Upper lobe of right lung (tissue), 1 donor: ENCODE measurements at places on chromosomes 16 and 17.

- no peaks in the 10 kb centered on the region for H3K27me3 ChIP-seq
- H3K4me3 ChIP-seq: no peak overlapping the region
- DNase-seq: no peak
- no peak overlapping the region for H3K27ac ChIP-seq
These were observed 10.1 kb downstream of the TCF25 start for GRCh38 chr16:89883346-89884040.

DNA sequence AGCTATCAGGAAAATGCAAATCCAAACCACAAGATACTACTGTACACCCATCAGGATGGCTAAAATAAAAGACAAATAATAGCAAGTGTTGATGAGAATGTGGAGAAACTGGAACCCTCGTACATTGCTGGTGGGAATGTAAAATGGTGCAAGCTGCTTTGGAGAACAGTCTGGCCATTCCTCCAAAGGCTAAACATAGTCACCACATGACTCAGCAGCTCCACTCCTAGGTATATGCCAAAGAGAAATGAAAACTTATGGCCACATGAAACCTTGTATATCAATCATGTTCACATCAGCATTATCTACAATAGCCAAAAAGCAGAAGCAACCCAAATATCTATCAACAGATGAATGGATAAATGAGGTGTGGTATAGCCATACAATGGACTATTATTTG lies 28.5 kb downstream of the VAC14 start:
- peaks cover 59% of the 10 kb centered on the region for H3K36me3 ChIP-seq
- H3K4me3 ChIP-seq: no peak overlapping the region
- no peak overlapping the region for H3K27ac ChIP-seq
- no peak for DNase-seq

GRCh38 chr17:17928398-17929287 lies 43.6 kb downstream of the TOM1L2 start:
- no peak for DNase-seq
- peaks cover 27% of the 10 kb centered on the region for H3K4me1 ChIP-seq
- no peaks in the 10 kb centered on the region for H3K36me3 ChIP-seq
- no peak overlapping the region for H3K4me3 ChIP-seq

GRCh38 chr17:11369575-11369974 lies 128.6 kb downstream of the SHISA6 start:
- H3K4me3 ChIP-seq: no peak overlapping the region
- H3K36me3 ChIP-seq: no peaks in the 10 kb centered on the region
- no peak overlapping the region for H3K27ac ChIP-seq
- H3K27me3 ChIP-seq: no peaks in the 10 kb centered on the region
- no peak for DNase-seq

DNA sequence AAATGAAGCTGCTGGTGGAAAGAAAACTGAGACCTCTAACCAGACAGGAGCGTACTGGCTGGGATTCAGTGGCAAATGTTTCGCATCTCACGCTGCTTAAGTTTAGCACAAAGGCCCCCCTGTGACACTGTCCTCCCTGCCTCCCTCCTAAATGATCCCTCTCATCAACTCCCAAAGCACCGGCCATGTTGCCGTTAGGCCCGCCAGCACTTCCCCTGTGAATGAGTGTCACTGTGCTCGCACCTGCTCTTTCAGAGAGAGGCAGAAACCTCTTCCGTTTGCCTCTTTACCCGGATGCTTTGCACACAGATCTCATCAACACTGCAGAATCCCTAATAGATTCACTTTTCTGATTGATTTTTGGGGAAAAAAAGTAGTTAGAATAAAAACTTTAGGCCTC lies 26.5 kb downstream of the MBTPS1 start:
- no peak overlapping the region for H3K27ac ChIP-seq
- no peak for DNase-seq
- H3K4me3 ChIP-seq: no peak overlapping the region
- no peaks in the 10 kb centered on the region for H3K27me3 ChIP-seq

DNA sequence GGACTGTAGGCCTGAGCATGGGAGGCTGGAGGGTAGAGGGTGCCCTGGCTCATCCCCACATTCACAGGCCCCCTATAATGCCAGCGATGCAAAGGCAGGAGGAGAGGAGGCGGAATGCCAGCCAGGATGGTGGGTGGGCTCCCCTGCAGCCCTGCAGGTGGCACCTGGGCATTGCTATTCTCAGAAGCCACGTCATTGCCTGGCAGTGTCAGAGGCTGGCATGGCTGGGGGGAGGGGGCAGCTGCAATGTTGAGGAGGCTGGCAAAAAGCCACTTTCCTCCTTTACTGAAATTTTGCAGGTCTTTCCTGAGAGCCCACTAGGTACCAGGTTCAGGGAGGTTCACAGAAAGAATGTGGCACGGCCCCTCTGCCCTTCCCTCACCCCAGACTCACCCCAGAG lies 36.2 kb downstream of the RAB11FIP4 start:
- no peak overlapping the region for H3K27ac ChIP-seq
- no peak overlapping the region for H3K4me3 ChIP-seq
- no peaks in the 10 kb centered on the region for H3K36me3 ChIP-seq
- H3K4me1 ChIP-seq: no peaks in the 10 kb centered on the region
- no peak for DNase-seq
- H3K27me3 ChIP-seq: peaks cover 5% of the 10 kb centered on the region

DNA sequence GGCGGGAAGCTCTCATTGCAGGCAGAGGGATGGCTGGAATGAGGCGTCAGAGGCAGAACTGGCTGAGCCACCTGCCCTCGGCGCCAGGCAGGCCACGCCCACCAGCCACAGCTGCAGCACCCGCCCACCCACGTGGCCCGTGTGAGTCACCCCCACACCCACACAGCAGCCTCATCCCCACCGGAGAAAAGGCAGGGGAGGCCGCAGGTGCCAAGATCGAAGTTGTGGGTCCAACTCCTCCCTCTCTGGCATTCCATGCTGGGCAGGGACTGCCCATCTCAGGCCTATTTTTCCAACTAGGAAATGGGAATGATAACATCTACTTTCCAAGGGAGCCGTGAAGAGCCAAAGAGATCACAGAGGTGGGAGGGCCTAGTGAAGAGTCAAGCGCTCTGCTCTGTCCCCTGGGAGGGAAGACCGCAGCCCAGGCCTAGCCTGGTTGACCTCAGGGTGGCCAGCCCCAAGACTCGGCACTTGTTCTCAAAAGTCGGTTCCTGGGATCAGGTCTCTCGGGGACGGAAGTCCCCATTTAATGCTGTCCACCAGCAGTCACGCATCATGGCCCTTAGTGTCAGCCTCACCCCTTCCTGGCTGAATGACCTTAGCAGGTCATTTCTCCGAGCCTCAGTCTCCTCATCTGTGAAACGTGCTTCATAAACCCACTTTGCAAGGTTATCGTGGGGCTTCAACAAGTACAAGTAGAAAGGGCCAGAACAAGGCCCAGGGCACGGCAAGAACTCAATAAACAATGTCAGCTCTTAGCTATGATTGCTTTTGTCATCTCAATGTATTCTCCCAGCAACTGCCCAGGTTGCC lies at the start of gene TRPV3:
Gene TRPV3, minus strand, starts transcription at position 45 of the 816 bp plus-strand sequence. CDS start 2,962 bp downstream, outside the sequence.
- DNase-seq: no peak
- no peaks in the 10 kb centered on the region for H3K36me3 ChIP-seq
- H3K4me3 ChIP-seq: no peak within 1 kb of the TSS
- no peaks in the 10 kb centered on the region for H3K4me1 ChIP-seq

- no peak overlapping the region for H3K27ac ChIP-seq
- no peak for DNase-seq
- no peaks in the 10 kb centered on the region for H3K36me3 ChIP-seq
- H3K4me1 ChIP-seq: no peaks in the 10 kb centered on the region
These were observed 88.5 kb downstream of the MRC2 start for GRCh38 chr17:62715882-62716390.

- DNase-seq: peak; percentile 69
- H3K4me1 ChIP-seq: peaks cover 23% of the 10 kb centered on the region
- no peaks in the 10 kb centered on the region for H3K36me3 ChIP-seq
- H3K27ac ChIP-seq: peak overlapping the region; percentile 69
- H3K27me3 ChIP-seq: no peaks in the 10 kb centered on the region
These were observed 74.1 kb downstream of the NT5M start for GRCh38 chr17:17377071-17377967.

- no peaks in the 10 kb centered on the region for H3K27me3 ChIP-seq
- no peak overlapping the region for H3K4me3 ChIP-seq
- H3K27ac ChIP-seq: no peak overlapping the region
- DNase-seq: no peak
- H3K36me3 ChIP-seq: peaks cover 20% of the 10 kb centered on the region
These were observed 4.8 kb downstream of the SPHK1 start for GRCh38 chr17:76388966-76389888.

- H3K36me3 ChIP-seq: peaks cover 64% of the 10 kb centered on the region
- H3K4me3 ChIP-seq: peak overlapping the region; percentile 90
- peak overlapping the region; percentile 98 for H3K27ac ChIP-seq
- H3K4me1 ChIP-seq: peaks cover 19% of the 10 kb centered on the region
- DNase-seq: peak; percentile 75
These were observed 543 bp upstream of the GPS2 start for GRCh38 chr17:7315570-7316235.

- peaks cover 58% of the 10 kb centered on the region for H3K4me1 ChIP-seq
- peaks cover 6% of the 10 kb centered on the region for H3K36me3 ChIP-seq
- H3K27me3 ChIP-seq: no peaks in the 10 kb centered on the region
- DNase-seq: peak; percentile 83
These were observed 117.4 kb downstream of the HIC1 start for GRCh38 chr17:2172077-2172851.

GRCh38 chr16:79473456-79473855 lies 127.1 kb downstream of the MAF start:
- DNase-seq: no peak
- H3K27me3 ChIP-seq: no peaks in the 10 kb centered on the region
- no peak overlapping the region for H3K27ac ChIP-seq
- no peaks in the 10 kb centered on the region for H3K4me1 ChIP-seq
- no peaks in the 10 kb centered on the region for H3K36me3 ChIP-seq

GRCh38 chr17:46056800-46057304 lies 57.8 kb downstream of the STH start:
- peaks cover 3% of the 10 kb centered on the region for H3K4me1 ChIP-seq
- peaks cover 5% of the 10 kb centered on the region for H3K36me3 ChIP-seq
- no peak for DNase-seq
- H3K27me3 ChIP-seq: no peaks in the 10 kb centered on the region
- no peak overlapping the region for H3K27ac ChIP-seq

DNA sequence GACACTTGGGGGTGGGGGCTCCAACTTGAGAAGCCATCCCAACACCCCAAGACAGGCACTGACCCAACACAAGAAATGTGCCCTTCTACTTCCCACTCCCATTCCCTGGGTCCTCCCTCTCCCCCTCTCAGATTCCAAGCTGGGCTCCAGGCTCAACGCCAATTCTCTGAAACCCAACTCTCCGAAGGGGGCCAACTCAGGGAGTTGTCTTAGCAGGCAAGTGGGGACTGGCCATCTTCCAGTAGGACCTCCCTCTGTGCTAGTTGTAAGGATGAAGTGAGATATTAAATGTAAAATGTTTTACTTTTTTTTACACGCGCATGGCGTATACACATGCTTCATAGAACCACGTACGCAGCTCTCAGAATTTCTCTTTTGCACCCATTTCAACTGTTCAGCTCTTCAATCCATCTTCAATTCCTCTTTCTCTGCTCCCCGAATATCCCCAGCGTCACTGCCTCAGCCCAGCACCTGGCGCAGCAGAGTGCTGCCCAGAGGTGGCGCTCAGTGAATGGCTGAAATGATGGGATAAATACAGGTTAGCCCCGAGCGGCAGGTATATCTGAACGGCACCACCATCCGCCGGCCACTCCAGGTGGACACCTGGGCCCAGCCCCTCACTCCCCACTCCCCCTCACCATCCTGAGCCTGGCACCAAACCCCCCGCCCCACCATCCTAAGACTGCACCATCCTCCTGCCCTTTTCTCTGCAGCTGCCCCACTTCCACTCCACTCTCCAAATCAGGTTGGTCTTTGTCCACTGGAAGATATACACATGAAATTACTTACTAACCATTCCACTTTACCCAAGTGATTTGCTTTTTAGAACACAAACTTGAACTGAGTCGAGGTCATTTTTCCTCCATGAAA lies 43.9 kb upstream of the TNRC6C start:
- H3K27ac ChIP-seq: no peak overlapping the region
- H3K4me3 ChIP-seq: no peak overlapping the region
- DNase-seq: no peak

DNA sequence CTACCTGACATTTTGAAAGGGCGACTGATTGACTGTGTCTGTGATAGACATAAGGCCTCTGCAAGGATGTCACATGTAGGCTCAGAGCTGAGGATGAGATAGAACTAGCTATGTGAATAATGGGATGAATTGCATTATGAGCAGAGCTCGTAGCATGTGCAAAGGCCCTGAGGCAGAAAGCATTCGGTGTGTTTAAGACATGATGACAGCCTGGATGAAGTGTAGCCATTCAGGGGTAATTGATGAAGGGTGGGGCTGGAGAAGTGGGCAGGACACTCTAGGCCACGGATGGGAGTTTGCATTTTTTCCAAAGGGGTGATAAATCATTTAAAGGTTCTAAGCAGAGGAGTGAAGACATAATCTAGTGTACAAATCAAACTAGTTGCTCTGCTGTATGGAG lies 62.6 kb downstream of the USP43 start:
- no peaks in the 10 kb centered on the region for H3K27me3 ChIP-seq
- no peak overlapping the region for H3K4me3 ChIP-seq
- no peaks in the 10 kb centered on the region for H3K36me3 ChIP-seq
- no peak overlapping the region for H3K27ac ChIP-seq
- no peaks in the 10 kb centered on the region for H3K4me1 ChIP-seq
- DNase-seq: no peak

GRCh38 chr17:57861000-57861789 lies 11.4 kb upstream of the MRPS23 start:
- peak; percentile 82 for DNase-seq
- H3K4me3 ChIP-seq: peak overlapping the region; percentile 58
- peak overlapping the region; percentile 76 for H3K27ac ChIP-seq
- H3K36me3 ChIP-seq: no peaks in the 10 kb centered on the region
- peaks cover 22% of the 10 kb centered on the region for H3K4me1 ChIP-seq

GRCh38 chr16:73054813-73055482 lies 7.0 kb upstream of the ZFHX3 start:
- peaks cover 44% of the 10 kb centered on the region for H3K4me1 ChIP-seq
- H3K27ac ChIP-seq: peak overlapping the region; percentile 91
- no peak for DNase-seq
- no peaks in the 10 kb centered on the region for H3K27me3 ChIP-seq
- H3K36me3 ChIP-seq: no peaks in the 10 kb centered on the region
- H3K4me3 ChIP-seq: peak overlapping the region; percentile 71

GRCh38 chr17:77383613-77384608 lies 243.1 kb downstream of the SEC14L1 start:
- H3K4me1 ChIP-seq: peaks cover 90% of the 10 kb centered on the region
- H3K27ac ChIP-seq: peak overlapping the region; percentile 63
- no peak for DNase-seq
- no peaks in the 10 kb centered on the region for H3K27me3 ChIP-seq
- H3K4me3 ChIP-seq: no peak overlapping the region

- H3K27me3 ChIP-seq: peaks cover 23% of the 10 kb centered on the region
- no peaks in the 10 kb centered on the region for H3K36me3 ChIP-seq
- no peak overlapping the region for H3K4me3 ChIP-seq
These were observed 4.3 kb upstream of the PPP1R1B start for GRCh38 chr17:39622380-39623006.
